ENCODE measurements at places on chromosomes 2 and 18.

- no peak for DNase-seq
These were observed 1231.7 kb upstream of the ZEB2 start for GRCh38 chr2:145751629-145752028.

- no peak for DNase-seq
These were observed 440.7 kb downstream of the THSD7B start for GRCh38 chr2:137206069-137206468.

DNA sequence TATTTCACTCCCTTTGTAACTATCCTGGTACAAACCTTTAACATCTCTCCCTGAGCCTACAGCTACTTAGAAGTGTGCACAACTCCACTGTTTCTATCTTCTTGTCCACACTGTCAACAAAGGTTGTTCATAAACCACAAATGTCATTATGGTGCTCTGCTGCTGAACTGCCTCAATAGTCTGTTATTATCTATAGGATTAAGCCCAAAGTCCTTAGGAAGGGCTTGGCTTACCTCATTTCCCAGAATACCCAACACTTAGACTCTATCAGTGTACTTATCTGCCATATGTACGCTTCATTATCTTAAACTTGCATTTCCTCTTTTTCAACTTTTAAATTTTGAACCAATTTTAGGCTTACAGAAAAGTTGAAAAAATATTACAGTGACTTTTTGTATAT is 94.2 kb downstream of the HNMT start:
- no peak for DNase-seq

GRCh38 chr18:61998335-61998734 is 105.5 kb upstream of the RNF152 start:
- DNase-seq, result no peak

- no peak for DNase-seq
These were observed 29.9 kb upstream of the IMPA2 start for GRCh38 chr18:11951390-11951851.

DNA sequence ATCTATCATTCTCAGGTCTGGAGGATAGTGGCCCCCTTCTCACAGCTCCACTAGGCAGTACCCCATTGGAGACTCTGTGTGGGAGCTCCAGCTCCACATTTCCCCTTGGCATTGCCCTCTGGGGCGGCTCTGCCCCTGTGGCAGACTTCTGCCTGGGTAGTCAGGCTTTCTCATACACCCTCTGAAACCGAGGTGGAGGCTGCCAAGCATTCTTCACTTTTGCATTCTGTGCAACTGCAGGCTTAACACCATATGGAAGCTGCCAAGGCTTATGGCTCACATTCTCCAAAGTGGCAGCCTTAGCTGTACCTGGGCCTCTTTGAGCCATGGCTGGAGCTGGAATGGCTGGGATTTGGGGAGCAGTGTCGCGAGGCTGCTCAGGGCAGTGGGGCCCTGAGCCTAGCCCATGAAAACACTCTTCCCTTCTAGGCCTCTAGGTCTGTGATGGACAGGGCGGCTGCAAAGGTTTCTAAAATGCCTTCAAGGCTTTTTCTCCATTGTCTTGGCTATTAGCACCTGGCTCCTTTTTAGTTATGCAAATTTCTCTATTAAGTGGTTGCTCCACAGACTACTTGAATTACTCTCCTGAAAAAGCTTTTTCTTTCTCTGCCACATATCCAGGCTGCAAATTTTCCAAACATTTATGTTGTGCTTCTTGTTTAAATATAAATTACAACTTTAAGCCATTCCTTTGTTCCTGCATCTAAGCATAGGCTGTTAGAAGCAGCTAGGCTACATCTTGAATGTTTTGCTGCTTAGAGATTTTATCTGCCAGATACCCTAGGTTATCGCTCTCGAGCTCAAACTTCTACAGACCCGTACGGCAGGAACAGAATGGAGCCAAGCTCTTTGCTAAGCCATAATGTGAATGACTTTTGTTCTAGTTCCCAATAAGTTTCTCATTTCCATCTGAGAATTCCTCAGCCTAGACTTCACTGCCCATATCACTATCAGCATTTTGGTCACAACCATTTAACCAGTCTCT is 206.5 kb downstream of the CPS1 start:
- no peak for DNase-seq

DNA sequence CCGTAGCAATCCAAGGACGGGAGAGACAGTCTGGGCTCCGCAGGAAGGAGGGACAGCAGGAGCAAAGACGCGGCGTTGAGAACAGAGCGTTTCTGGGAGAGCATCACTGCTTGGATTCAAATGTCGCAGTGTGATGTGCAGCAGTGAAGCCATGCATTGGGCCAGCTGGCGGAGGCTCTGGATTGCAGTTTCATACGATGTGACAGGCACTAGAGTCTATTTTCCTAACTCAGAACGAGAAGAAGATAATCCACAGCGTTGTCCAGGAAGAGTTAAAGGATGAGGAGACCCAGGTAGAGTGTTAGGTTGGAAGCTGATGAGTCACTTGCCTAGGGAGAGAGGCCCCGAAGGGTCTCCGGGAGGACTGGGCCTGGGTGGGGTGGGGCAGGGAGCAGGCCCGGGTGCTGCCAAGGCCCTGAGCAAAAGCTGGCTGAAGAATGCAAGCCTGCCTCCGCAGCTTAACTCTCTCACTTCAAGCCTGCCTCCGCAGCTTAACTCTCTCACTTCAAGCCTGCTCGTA is 17.7 kb upstream of the SEMA4C start:
- no peak for DNase-seq

- DNase-seq, result peak; percentile 92
These were observed 184.8 kb upstream of the SP5 start for GRCh38 chr2:170530284-170530745.

GRCh38 chr2:226564667-226565066 is 235.0 kb downstream of the IRS1 start:
- DNase-seq, result no peak

DNA sequence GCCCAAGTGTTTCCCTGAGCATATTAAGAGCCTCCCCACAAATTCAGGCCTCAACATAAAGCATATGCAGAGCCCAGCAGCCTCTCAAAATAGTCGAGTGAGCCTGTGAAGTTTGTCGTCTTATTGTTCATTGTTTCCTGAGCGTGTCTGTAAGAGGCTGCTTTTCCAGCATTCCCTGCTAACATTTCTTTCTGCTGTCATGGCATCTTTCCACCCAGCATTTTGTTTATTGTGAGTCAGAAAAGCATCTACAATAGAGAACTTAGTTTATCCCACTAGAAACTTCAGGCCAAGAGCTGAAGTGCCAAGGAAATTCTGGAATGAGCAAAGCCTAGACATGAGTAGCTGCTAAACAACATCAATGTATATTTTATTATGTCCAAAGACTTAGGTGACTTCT is 46.3 kb upstream of the STAM2 start:
- DNase-seq, result no peak
